ENCODE measurements at places on chromosomes 3 and 15.
A peak's percentile ranks its signal among the peaks of the same experiment; 100 is the strongest.

DNA sequence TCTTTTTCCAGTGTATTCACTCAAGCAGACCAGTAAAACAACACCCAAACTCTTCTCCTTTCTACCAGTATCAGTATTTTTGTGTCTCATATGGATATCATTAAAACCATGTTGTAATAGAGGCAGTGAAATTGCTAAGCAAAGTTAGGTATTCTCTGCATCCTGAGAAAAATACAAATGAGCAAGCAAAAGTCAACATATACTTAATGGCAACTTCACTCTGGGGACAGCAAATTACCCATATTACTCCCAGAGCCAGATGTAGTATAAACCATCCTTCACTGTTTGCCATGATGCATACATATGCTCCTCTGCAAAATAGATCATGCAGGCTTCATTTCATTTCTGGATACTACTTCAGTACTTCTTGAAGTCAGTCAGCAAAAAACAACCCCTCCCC, 22.1 kb downstream of the UBA5 start:
- DNase-seq, result no peak

DNA sequence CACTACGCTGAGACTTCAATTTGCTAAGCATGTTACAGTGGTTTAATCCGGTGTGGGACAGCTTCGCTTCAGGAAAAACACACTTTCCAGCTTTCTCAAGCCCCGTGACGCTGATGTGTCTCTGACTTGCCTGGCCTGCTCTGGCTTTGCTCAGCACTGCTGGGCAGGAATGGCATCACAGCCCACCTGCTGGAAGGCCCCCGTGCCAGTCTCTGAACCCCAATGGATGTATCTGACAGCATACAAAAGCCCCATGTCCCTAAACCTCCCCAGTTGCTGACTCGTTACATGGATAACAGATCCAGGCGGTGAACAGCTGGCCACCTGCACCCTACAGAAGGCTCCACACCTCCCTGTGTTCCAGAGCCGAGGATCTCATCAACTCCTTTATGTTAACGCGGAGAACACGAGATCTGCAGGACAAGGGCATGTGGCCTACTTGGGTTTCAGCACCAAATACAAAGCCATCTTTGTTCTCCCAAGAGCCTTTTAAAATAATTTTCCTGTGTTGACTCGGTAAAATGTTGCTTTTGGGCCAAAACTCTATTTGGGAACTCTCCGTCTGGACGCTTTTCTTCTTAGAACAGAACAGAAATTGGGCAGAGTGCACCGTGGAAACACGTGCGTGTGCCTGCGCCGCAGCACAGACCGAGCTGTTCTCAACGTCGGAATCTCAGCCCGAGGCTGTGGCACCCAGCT, 61.4 kb downstream of the ATP10A start:
- DNase-seq, result no peak

- DNase-seq, result no peak
Measured at GRCh38 chr3:151620071-151620470, 113.7 kb upstream of the AADACL2 start.

DNA sequence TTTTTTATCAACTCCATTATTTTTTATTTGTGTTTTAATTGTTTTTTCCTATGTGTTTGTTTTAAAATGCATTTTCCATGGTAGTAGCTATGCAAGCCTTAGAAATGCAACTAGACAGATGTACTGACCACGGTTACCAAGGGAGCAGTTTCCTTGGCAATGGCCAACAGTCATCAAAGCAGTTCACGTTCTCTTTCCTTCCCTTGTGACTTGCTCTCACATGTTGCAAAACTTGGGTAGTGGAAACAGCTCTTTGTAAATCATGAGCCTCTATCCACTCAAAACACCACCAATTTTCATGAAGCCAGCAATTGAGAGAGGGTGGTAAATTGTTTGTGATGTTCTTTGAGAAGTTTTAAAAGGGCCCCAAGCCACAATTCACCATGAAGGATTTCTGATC, 499.4 kb upstream of the MDFIC2 start:
- DNase-seq, result peak; percentile 1

DNA sequence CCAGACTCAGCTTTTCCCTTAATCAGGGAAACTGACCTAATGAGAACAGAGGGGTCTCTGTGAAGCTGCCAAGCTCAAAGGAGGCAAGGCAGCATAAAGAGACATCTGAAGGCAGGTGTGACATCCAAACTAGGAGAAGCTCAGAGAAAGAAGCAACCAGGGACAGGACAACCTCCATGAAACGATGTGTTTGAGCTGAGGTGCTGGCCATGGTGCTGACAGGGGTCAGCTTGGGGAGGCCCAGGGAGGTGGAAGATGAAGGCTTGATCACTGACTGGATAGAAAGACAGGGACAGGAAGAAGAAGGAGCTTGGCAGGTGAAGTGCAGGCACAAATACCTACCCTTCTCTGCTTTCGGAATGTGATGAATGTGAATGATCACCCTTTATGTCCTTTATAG, 179.5 kb upstream of the NSMCE3 start:
- no peak for DNase-seq

DNA sequence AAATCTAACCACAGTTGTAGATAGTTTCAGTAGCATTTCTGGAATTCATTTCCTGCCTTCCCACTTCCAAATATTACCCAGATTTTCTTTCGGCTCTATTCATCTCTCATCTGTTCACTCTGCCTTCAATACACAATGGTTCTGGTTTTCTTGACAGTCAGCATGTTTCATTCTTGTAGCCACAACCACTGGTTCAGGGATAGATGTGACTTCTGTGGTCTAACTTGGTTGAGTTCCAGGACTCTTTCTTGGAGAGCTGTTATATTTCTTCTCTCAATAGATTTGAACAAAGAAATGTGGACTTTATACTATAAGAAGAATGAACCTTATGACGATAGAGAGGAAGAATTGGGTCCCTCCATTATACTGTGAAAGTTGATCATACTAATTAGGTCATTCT, 228.8 kb downstream of the NSUN3 start:
- no peak for DNase-seq

DNA sequence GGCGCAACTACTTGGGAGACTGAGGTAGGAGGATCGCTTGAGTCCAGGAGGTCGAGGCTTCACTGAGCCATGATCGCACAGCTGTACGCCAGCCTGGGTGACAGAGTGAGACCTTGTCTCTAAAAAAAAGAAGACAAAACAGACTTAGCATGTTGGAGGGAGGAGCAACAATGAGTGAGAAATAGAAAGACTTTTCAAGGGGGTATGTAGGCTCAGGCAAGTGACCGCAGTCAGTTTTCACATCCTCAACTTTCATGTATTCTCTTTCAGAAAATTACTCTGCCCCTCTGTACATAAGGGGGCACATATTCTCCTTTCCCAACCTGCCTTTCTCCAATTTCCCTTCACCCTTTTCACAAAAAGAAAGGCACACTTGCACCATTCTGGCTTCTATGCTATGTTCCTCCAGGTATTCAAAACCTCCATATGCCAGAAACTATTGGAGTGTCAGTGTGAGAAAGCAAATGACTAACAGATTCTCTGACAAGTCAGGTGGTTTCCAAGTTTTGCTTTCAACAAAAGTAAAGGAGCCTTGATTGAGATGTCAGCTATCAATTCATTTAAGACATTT, 7.6 kb downstream of the NSUN3 start:
- DNase-seq, result no peak

- no peak for DNase-seq
Measured at GRCh38 chr3:102528727-102529126, 93.9 kb downstream of the ZPLD1 start.

GRCh38 chr3:4980229-4981203, 1.3 kb downstream of the BHLHE40 start:
- peak; percentile 32 for DNase-seq

GRCh38 chr3:181941250-181941649, 229.5 kb downstream of the SOX2 start:
- DNase-seq, result no peak

- no peak for DNase-seq
Measured at GRCh38 chr3:26713091-26713490, 90.5 kb downstream of the LRRC3B start.

- no peak for DNase-seq
Measured at GRCh38 chr3:62638316-62638715, 236.9 kb downstream of the CADPS start.

GRCh38 chr3:126616931-126617330, 38.0 kb downstream of the TXNRD3 start:
- DNase-seq, result no peak

GRCh38 chr3:155815030-155815545, 9.0 kb upstream of the C3orf33 start:
- no peak for DNase-seq

GRCh38 chr3:98529856-98530459, 1.8 kb upstream of the GPR15 start:
- no peak for DNase-seq

DNA sequence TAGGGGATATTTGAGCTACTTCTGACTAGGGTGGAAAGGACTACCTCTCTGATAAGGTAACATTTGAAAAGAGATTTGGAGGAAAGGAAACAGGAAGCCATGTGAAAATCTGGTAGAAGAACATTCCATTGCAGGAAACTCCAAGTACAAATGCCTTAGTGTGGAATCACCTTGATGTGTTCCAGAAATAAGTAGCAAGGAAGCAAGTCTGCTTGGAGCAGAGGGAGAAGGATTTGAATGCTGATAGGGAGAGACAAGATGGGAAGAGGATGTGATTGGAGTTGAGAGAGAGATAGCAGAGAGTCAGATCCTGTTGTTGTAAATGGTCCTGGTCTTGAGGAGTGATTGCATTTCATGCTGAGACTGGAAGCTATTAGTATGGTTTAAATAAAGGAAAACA, 335.1 kb upstream of the DCBLD2 start:
- DNase-seq, result no peak

GRCh38 chr3:143935678-143936077, 35.9 kb upstream of the DIPK2A start:
- DNase-seq, result no peak

DNA sequence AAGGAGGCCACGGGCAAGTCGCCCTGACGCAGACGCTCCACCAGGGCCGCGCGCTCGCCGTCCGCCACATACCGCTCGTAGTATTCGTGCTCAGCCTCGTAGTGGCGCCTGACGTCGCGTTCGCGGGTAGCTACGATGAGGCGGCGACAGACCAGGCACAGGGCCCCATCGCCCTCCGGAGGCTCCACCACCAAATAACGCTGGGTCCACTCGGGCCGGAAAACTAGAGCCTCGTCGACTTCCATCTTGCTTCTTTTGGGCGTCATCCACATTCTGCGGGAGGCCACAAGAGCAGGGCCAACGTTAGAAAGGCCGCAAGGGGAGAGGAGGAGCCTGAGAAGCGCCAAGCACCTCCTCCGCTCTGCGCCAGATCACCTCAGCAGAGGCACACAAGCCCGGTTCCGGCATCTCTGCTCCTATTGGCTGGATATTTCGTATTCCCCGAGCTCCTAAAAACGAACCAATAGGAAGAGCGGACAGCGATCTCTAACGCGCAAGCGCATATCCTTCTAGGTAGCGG, at the start of gene EPM2AIP1:
Gene EPM2AIP1 (minus strand): TSS at position 326 of the 520 bp plus-strand sequence. CDS start 54 bp downstream, at position 272.
- DNase-seq, result no peak

- no peak for DNase-seq
Measured at GRCh38 chr15:71146580-71146982, 31.3 kb downstream of the THSD4 start.

DNA sequence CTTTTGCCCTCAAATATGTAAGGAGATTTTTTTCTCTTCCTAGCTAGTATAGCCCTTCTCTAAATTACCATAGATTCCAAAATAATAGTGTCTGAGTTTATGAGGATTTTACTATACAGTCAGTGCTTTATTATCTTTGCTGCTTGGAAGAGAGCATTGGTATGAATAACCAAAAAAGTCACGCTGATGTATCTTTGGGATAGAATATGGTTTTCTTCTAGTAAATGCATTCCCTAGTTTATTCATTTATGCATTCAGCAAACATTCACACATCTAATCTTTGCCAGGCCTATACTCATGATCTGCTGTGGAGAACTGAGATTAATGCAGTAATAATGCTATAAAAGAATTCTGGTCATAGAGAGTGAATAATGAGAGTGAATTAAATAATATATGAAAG, 225.3 kb upstream of the GOLGA6L4 start:
- DNase-seq, result no peak

DNA sequence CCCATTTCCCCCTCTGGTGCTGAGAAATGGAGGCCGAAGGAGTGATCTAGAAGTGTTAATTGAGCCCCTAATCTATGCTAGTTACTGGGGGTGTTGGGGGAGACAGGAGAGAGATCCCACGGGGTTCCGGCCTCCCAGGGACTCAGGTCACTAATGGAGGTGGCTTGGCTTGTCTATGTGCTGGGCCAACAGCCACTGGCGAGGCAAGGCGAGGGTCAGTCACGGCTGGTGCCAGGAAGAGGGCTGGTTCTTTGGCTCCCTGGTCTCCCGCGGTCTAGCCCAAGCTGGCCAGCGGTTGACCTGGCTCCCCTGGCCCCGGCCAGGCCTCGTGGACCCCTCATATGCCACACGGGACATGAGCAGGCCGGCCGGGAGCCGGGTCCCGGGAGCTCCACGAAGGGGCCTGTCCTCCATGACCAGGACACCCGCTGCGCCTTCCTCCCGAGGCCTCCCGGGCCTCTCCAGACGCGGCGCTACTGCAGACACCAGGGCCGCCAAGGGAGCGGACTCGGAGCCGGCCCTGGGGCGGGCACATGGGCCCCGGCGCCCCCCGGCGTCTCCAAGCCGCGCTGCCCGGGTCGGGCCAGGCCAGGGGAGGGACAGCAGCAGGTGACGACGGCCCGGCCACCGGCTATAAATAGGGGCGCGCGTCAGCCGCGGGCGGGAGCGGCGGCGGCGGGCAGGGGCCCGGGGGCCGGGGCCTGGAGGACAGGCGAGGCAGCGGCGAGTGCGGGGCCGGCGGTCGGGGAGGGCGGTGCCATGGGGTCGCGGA, at the start of gene ALPK3:
Gene ALPK3 (plus strand): TSS at position 663 of the 772 bp plus-strand sequence. CDS start 97 bp downstream, at position 760.
- DNase-seq, result no peak

- no peak for DNase-seq
Measured at GRCh38 chr3:106685745-106686144, 691.5 kb upstream of the CCDC54 start.

- no peak for DNase-seq
Measured at GRCh38 chr3:115960799-115961198, 337.5 kb downstream of the GAP43 start.

GRCh38 chr3:171811913-171812335, 1.6 kb upstream of the PLD1 start:
- no peak for DNase-seq

DNA sequence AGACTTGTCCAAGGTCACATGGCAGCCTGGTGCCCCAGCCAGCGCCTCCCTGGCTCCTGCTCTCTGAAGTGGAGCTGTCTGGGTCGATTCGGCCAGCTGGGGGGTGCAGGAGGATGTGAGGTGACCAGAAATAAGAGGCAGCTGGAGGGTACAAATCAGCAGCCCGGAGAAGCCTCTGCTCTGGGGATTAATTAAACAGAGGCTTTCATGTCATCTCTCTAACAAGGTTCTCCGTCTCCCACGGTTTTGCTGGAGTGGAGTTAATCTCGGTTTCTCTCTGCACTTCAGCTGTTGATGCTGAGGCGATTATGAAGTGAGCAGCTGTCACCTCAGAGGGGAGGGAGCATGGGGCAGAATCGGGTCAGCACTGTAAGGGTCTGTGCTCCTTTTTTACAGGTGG, 236.8 kb downstream of the TLE3 start:
- no peak for DNase-seq

GRCh38 chr3:189927975-189928895, 192.5 kb downstream of the P3H2 start:
- DNase-seq, result no peak
